ENCODE measurements at places on chromosomes 4 and X.

- no peak for DNase-seq
Measured at GRCh38 chr4:102492531-102493241, 8.5 kb upstream of the NFKB1 start.

DNA sequence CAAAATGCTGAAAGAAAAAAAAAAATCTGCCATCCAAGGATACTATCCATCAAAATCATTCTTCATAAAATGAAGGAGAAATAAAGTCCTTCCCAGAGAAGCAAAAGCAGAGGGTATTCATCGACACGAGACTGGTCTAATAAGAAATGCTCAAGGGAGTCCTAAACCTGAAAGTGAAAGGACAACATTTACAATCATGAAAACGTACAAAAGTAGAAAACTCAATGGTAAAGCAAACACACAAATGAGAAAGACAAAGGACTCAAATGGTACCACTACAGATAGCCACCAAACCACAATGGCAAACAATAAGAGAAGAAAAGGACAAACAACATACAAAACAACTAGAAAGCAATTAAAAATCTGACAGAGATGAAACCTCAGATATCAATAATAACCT lies 41.0 kb downstream of the CD99L2 start:
- no peak for DNase-seq

DNA sequence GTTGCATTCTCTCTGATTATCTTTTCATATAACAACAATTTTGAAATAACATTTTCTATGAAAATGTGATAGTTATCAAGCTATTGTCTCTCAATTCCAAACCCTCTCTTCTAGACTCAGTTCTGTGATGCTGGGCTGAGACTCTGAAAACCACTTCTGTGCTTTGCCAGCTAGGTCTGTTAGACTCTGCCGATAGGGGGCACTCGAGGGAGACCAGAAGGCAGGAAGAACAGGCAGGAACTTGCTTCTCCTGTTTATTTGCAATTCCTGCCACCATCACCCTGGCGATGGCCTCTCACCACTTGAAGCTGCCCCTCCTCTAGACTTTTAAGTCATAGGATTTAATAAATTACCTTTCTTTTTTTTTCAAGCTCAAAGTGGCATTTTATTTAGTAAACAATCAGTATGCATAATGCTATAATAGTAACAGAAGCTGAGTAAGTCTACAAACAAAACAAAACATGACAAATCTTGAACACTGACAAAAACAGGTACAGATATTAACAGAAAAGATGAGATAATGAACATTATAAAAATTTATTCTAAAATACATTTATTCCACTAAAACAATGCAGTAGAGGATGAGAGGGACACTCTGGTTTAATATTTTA lies 49.7 kb downstream of the RASL11B start:
- DNase-seq: no peak

- DNase-seq: no peak
Measured at GRCh38 chr4:57374866-57375595, 264.8 kb upstream of the IGFBP7 start.

- DNase-seq: no peak
Measured at GRCh38 chr4:148332486-148332885, 109.7 kb downstream of the NR3C2 start.

GRCh38 chrX:135651647-135652295 lies 61.7 kb upstream of the CT45A1 start:
- no peak for DNase-seq

GRCh38 chr4:77818602-77819403 lies at the start of gene CNOT6L:
Gene CNOT6L, minus strand, starts transcription at chr4:77819368. Its CDS starts 60 bp downstream, at chr4:77819308.
- peak; percentile 91 for DNase-seq

DNA sequence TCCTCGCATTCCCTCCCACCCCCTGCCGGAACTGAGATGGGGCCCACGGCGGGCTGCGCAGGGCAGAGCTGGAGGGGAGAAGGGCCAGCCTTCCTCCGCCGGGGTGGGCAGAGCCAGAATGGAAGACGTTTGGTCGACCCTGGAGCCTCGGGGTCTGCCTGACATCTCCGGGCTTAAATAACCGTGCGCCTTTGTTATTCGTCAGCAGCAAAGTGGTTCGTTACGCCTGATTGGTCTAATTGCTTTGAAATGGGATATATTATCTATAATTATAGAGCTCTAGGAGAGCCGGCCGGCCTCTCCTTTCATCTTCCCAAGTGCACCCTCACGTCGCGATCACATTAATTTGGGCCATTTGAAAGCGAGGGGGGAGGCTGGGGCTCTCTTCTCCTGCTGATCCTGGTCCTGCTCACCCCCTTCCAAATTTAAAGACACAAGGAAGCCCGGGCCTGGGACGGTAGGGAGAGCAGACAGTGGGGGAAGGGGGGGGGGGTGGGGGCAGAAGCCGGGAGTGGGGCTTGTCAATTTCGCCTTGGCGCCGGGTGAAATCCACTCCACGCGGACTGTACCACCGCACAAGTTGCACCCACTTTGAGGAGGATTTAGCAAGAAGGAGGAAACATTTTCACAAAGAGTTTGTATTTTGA lies 4.7 kb upstream of the MSX1 start:
- no peak for DNase-seq

DNA sequence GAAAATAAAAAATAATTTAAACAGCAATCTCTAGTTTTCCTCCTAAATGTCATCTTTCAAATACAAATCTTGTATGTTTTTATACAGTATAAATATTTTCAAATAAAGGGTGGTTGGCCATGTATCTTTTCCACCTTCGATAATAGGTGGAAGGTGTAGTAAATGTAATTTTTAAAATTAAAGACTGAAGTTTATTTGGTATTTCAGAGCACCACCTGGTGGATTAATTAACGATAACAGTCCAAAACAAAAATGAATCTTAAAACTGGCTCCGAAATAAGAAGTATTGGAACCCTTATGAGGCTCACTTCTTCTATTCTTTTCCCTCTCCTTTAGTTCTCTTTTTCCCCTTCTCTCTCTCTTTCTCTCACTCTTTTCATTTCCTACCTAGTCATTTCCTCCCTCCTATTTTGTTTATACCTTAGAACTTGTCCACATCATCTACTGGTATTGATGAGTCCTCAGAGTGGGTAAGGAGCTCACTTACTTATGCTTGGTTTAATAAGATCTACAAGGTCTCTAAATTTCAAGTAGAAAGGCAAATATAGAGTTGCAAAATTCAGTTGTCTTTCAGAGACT lies 82.9 kb upstream of the EXOC1L start:
- no peak for DNase-seq

- DNase-seq: no peak
Measured at GRCh38 chr4:55598641-55599040, 6.6 kb upstream of the PDCL2 start.

DNA sequence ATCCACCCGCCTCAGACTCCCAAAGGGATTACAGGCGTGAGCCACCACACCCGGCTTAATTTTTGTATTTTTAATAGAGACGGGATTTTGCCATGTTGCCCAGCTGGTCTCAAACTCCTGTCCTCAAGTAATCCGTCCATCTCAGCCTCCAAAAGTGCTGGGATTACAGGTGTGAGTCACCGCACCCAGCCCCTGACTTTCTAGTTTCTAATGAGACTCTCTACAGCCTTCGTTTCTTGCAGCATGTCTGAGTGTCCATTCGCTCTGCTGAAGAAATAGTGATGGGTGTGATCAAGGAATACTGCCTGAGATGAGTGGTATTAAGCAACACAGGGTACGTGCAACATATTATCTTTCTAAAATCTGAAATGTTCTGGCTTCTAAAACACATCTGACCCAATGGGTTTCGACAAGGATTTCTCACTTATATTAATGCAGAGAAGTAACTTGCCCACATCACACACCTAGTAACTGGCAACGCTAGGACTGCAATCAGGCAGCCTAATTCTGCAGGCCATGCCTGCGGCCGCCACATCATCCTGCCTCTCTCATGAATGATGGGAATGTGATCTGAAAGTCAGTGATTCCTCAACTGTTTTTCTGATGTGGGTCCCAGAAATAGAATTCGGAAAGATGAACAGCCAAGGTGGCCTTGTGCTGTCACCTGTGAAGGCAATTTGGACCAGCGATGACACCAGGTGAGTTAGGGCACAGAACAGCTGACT lies 74.3 kb downstream of the RBM47 start:
- no peak for DNase-seq

GRCh38 chr4:5750052-5750945 lies 39.3 kb downstream of the EVC start:
- DNase-seq: no peak

- no peak for DNase-seq
Measured at GRCh38 chr4:133156556-133156955, 7.5 kb downstream of the PCDH10 start.

- no peak for DNase-seq
Measured at GRCh38 chr4:120765260-120765680, 157.3 kb downstream of the PRDM5 start.

- no peak for DNase-seq
Measured at GRCh38 chr4:12492730-12493393, 991.3 kb downstream of the RAB28 start.

Measured in vagina (tissue), 2 donors.